ENCODE measurements at places on chromosomes 3 and 15. TPM values are rescaled to one million over a fixed set of nuclear protein-coding genes. Genes with fewer than 3 reads are reported as not detected.

GRCh38 chr15:58043192-58043903 is 22.2 kb downstream of the ALDH1A2 start:
- DNase-seq = peak; percentile 27

DNA sequence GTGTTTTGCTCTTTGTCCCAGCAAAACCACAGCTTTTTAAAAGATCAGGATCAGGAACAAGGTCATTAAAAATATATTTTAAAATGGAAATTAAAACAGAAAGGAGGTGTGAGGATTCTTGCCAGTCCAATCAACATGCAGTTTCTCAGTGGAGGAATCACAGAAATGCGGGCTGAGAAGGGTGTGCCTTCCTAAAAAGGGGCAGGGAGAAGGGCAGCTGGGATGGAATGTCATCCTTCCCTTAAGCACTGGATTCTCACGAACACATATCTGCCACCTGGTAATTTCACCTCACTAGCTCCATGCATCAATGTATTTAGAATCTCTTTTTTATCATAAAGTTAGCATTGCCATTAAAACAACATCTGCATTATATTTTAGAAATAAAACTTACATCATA is 21.4 kb downstream of the ABI3BP start:
- no peak for DNase-seq

SPSB4 gene
- total RNA-seq = not detected

- DNase-seq = no peak
Measured at GRCh38 chr3:70833239-70833960, 521.0 kb upstream of the MDFIC2 start.

GRCh38 chr15:70314018-70314354 is 216.3 kb upstream of the TLE3 start:
- DNase-seq = no peak

DNA sequence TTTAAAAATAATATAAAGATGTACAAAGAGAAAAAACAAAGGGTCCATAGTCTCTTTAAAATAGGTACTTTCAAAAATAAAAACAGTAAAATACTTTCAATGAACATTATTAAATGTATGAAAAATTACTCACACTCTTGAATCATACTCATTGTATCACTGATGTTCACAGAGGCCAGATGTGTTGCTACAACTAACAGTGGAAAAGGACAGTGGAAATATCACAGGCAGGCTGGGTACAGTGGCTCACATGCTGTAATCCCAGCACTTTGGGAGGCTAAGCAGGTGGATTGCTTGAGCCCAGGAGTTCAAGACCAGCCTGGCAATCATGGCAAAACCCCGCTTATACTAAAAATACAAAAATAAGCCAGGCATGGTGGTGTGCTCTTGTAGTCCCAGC is 26.8 kb downstream of the NPHP3 start:
- DNase-seq = no peak

CYP1A1 gene
- 7.9 TPM for total RNA-seq

TSPAN3 gene
- total RNA-seq = 170 TPM

DNA sequence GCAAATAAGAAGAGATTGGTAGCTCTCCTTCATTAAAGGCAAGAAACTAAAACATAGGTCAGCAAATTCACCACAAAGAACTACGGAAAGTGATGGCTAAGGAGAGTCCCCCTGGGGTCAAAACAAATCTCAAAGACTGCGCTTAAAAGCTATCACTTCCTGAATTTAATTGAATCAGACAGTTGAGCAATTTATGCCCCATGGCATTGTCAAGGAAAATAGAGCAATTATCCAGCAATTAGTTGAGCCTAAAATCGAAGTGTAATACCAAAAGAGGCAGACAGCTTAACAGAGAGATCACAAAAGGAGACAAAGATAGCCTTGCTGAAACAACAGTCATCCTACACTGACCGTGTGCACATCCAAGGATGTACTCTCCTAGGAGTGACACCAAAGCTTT is 74.4 kb upstream of the SCN10A start:
- no peak for DNase-seq

STX19 gene
- total RNA-seq = not detected

DNA sequence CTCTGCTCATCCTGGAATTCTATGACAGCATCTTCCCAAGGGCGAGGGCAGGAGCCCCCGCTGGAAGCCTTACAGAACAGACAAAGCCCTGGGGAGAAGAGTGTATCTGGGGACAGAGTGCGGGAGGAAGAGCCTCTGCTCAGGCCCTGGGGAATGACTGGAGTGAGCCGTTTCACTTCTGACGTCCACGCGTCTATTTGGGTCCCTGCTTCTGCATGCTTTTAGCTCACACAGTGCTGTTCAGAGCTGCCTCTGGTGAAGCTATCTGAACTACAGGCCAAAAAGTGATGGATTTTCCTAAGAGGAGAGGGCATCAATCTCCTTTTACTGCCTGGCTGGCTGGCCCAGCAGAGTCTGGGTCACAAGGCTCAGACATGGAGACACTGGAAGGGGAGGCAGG is 311.8 kb downstream of the NTRK3 start:
- DNase-seq = no peak

GRCh38 chr3:124174476-124174875 is 182.6 kb upstream of the ROPN1 start:
- DNase-seq = no peak

DNA sequence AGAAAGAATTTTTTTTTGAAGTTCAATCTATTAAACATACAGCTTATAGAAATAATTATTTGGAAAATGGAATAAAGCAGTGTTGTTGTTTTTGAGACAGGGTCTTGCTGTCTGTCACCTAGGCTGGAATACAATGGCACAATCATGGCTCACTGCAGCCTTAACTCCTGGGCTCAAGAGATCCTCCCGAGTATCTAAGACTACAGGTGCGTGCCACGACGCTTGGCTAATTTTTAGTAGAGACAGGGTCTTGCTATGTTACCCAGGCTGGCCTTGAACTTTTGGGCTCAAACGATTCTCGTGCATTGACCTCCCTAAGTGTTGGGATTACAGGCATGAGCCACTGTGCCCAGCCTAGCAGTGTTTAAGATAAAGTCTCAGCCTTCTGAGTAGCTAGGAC is 8.8 kb downstream of the BNIP2 start:
- no peak for DNase-seq

DNA sequence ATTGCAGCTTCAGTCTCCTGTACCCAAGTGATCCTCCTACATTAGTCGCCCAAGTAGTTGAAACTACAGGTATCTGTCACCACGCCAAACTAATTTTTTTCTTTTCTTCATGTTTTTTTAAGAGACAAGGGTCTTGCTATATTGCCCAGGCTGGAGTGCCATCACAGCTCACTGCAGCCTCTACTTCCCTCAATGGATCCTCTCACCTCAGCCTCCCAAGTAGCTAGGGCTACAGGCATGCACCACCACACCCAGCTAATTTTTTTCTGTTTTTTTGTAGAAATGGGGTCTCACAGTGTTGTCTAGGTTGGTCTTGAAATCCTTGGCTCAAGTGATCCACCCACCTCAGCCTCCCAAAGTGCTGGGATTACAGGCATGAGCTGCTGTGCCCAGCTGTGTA is 89.5 kb downstream of the ZNF609 start:
- DNase-seq = no peak

DNA sequence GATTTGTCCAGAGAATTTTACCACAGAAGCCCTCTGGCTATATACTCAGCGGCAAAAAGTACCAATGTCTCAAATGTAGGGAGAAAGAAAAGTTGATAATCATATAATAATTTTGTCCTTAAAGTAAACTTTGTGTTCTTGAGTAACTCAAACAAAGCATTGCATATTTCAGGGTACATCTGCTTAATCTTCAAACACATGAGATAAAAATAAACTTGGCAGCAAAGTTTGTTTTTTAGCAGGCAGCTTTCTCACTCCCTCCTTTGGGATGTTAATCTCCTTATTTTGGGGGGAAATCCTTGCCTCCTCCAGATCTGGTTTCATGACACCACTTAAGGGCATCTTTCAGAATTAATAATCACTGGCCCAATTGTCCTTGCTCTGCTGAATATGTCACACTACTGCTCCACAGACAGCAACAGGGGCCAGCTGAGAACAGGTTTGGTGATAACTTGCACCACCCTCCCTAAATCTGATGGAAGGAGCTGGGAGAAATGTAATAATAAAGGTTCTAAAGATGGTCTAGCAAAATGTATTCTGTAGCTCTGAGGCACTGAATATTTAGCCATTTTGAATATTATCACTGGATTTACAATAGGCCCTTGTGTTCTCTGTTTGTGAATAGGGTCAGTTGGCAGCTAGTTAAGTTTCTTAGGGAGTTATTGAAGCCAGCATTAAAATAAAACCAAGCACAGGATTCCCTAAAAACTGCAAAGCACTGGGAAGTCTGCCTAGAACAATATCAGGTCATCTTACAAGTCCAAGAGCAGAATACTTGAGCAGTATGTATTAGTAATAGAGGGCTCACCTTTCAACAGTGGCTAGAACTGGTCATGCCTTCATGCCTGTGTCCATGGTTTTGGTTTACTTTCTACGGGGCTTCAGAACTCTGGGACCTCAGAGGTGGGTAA is 79.2 kb downstream of the EFL1 start:
- no peak for DNase-seq

DNA sequence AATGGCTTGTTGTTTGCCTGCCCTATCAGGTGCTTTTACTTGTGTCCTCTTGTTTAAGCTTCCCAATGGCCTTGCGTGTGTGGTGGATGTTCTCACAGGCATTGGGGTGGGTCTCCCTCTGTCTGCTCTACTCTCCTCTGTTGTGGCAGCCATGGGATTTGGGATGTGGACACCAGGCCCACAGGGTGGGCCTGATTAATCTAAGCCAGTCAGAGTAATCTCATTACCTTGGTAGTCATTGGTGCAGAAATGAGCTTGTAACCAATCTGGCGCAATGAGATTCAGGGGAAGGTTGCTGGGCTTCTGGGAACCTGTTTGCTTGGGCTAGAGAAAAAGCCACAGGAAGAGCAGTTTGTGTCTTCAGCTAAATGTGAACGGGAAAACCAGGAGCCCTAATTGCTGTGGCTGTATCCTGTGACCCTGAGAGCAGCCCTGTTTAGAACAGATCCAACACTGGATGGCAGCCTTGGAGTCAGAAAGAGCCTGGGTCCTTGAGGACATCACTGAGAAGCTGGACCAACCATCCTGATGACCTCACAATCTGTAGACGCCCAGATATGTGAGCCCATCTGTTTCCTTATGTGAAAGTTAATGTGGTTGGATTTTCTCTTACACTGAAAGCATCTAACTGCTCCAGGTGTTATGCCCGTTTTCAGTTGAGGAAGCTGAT is 157.3 kb upstream of the UBE2E1 start:
- DNase-seq = no peak

- DNase-seq = peak; percentile 49
Measured at GRCh38 chr3:51799879-51800749, 21.1 kb upstream of the IQCF6 start.

DNA sequence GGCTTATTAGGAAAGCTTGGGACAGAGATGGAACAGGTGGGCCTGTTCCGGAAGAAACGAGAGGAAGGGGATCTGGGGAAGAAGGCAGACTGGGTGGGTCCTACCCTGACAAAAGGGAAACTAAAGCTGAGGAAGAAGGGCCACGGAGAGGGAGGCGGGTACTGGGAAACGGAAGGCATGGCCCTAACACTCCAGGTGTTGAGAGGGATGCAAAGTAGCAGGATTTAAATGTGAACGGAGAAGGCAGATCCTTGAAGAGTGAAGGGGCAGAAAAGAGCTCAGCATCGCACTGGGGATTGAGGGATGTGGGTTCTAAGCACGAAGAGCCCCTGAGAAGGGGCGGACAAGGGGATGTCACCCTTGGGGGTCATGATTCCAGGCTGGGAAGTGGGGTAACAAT is 735 bp downstream of the STIMATE start:
- DNase-seq = no peak

- peak; percentile 94 for DNase-seq
Measured at GRCh38 chr3:114706591-114707232, 412.9 kb downstream of the TIGIT start.

DNA sequence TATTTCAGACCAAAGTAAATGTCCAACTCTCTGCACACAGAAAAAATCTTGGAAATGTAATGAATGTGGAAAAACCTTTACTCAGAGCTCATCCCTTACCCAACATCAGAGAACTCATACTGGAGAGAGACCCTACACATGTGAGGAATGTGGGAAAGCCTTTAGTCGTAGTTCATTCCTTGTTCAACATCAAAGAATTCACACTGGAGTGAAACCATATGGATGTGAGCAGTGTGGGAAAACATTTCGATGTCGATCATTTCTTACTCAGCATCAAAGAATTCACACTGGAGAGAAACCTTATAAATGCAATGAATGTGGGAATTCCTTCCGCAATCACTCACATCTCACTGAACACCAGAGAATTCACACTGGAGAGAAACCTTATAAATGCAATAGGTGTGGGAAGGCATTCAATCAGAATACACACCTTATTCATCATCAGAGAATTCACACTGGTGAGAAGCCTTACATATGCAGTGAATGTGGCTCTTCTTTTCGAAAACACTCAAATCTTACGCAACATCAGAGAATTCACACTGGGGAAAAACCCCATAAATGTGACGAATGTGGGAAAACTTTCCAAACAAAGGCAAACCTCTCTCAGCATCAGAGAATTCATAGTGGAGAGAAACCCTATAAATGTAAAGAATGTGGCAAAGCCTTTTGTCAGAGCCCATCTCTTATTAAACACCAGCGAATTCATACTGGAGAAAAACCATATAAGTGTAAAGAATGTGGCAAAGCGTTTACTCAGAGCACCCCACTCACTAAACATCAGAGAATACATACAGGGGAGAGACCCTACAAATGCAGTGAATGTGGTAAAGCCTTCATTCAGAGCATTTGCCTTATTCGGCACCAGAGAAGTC is 8.0 kb upstream of the ZNF501 start:
- no peak for DNase-seq

DNA sequence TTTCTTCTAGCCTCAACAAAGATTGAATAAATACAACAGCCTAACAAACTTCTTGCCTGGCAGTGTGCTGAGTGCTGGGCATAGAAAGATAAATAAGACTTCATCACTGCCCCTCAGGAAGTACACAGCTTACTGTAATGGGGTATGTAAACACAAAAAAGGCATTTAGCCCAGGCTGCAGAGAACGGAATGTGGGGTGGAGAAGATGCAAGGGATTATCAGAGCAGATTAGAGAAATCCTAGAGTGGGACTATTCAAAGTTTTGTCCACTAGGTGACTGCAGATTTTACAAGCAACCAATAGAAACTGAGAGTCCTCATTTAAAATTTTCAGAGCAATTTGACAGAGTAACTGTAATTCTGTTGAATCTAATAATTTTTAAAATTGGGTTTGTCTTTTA is 35.4 kb upstream of the TSC22D2 start:
- peak; percentile 79 for DNase-seq

- DNase-seq = no peak
Measured at GRCh38 chr3:160879859-160880258, 123.8 kb downstream of the PPM1L start.
